Mesenteric fat pad (tissue), 1 donor: ENCODE measurements at places on chromosomes 7 and 10. TPM values are rescaled to one million over a fixed set of nuclear protein-coding genes. Genes with fewer than 3 reads are reported as not detected.
A peak's percentile ranks its signal among the peaks of the same experiment; 100 is the strongest.

SEMA3E gene
- 3.2 TPM for total RNA-seq

SFRP4 gene
- total RNA-seq, result 64.3 TPM

NUTM2D gene
- 2.1 TPM for total RNA-seq

SYNPO2L gene
- 0.10 TPM for total RNA-seq

GNAT3 gene
- total RNA-seq, result not detected

UPK3BL2 gene
- 9.9 TPM for total RNA-seq

MOGAT3 gene
- not detected for total RNA-seq

CRHR2 gene
- total RNA-seq, result 0.19 TPM

TRPV5 gene
- total RNA-seq, result not detected

ADIRF gene
- total RNA-seq, result 543 TPM

DNA sequence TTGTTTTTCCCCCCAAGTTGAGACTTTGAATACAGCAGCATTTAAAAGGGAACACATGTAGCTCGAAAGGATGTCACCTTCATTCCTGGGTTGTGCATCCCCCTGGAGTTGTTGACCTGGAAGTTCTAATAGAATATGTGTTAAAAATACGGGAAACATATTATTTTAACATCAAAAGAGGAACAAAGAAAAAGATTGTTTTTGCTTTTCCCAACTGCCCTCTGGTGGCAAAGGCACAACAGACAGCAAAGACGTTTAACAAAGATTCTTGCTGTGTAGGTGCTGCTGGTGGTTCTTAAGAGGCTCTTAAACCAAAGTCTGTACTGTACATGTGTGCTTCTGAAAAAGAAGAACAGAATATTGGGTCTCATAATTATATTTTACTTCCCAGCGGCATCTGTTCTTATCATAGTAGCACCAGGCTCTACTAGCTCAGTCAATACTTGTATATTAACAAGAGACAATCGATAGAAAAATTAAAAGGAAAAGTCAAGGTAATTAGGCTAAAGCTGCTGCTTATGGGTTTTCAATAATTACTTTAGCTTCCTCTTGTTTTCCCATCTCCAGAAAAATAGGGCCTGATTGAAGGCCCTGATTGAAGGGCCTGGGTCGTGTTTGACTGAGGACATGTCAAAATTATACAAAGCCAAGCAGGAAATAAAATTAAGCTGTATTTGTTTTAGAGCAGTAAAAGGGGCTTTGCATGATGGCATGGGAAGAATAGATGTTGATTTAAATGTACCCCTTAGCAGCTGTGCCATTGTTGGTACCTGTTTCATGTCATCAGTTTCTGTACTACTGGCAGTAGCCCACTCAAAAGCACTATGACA is 384.2 kb upstream of the LRGUK start:
- no peak for DNase-seq

- DNase-seq, result no peak
Observed at GRCh38 chr7:32058002-32058401, 12.2 kb downstream of the PDE1C start.

DNA sequence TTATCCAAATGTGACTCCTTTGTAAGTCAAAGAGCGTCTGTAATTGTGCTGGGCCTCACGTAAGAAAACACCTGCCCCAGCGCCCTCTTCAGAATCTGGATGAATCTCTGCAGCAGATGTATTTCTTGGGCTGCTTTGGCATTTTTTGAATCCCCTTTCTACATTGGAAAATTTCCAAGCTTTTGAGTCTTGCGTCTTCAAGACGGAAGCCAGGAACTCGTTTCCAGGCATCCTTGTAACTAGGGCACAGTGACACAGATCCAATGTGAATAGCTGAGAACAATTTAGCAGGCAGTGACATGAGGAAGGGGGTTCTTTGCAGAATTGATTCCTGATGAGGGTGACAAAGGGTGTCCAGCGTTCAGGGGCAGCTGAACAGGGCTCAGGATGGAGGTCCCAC is 862.3 kb downstream of the TYW1 start:
- no peak for DNase-seq

GRCh38 chr10:3568983-3569382 is 216.0 kb downstream of the KLF6 start:
- DNase-seq, result no peak

- DNase-seq, result no peak
Observed at GRCh38 chr7:29651477-29651876, 87.8 kb downstream of the PRR15 start.

- DNase-seq, result no peak
Observed at GRCh38 chr10:113111900-113112853, 162.1 kb downstream of the TCF7L2 start.

DNA sequence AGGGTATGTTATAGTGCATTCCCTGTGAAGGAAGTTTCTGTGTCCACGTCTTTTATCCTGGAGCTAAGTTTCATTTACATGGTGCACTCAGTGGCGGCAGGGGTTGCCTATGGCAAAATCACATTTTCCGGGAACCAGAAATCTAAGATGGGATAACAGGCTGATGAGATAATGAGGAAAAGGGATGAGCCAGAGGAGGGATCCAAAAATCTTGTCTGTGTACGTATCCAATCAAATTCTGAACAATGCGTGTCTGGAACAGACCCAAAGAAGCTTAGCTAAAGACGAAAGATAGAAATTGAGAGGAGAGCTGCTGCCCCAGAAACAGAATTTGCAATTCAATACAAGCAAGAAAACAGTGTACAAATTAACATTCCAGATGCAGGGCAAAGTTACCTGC is 16.1 kb downstream of the LANCL2 start:
- DNase-seq, result no peak

- no peak for DNase-seq
Observed at GRCh38 chr10:77289027-77289501, 348.5 kb downstream of the KCNMA1 start.

DNA sequence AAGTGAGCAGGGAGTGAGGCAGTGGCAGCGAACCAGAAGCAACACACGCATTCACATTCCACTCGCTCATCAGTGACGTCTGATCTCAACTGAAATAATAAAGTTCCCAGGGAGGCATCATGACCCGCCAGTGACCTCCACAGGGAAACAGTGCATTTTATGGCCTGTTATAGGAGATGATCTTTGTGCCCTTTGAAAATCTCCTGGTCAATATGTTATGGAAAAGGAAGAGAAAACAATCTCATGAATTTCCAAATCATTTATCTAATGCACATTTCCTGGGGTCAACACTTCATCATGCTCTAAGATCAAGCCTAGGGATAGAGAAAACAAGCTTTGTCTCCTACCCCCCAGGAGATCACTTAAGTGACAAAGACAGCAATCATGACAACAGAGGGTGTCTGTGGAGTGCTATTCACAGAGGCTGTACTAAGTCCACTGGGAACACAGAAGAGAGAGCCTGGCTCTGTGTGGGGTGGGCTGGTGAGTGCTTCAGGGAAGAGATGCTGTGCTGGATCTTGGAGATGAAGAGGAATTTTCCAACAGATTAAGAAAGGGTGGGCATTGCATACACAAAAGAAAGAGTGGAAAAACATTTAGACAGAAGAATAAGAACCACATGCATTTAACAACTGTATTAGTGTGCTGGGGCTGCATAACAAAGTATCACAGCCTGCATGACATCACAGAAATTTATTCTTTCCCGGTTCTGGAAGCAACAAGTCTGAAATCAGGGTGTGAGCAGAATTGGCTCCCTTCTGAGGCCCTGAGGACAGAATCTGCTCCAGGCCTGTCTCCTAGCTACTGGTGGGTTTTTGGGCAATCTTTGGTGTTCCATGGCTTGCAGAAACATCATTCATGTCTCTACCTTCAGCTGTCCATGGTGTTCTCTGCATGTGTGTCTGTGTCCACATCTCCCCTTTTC is 613.9 kb upstream of the IGFBP3 start:
- no peak for DNase-seq

- no peak for DNase-seq
Observed at GRCh38 chr7:142771353-142771723, 568 bp downstream of the PRSS2 start.

- DNase-seq, result no peak
Observed at GRCh38 chr10:15472008-15472407, 100.9 kb upstream of the FAM171A1 start.

GRCh38 chr10:99754670-99755069 is 22.6 kb downstream of the CUTC start:
- no peak for DNase-seq

- DNase-seq, result no peak
Observed at GRCh38 chr7:39383136-39383535, 183.1 kb upstream of the YAE1 start.

DNA sequence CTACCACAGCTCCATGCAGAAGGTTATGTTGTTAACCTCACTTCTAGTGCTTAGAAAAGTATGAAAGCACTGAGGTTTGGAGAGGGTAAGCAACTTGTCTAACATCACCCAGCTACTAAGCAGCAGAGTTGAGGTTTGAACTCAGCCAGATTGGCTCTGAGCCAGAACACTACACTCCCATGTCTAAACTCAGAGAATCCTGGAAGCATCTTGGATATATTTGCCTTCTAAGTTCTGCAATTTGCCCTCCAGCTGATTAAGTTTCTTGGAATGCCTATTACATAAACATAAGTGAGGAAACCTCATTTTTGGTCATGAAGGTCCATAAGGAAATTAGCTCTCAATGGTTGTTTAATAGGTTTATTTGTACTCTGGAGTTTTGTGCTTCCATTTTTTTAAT is 78.1 kb upstream of the PHYHIPL start:
- no peak for DNase-seq

GRCh38 chr7:135978624-135979023 is 1.5 kb upstream of the MTPN start:
- no peak for DNase-seq

DNA sequence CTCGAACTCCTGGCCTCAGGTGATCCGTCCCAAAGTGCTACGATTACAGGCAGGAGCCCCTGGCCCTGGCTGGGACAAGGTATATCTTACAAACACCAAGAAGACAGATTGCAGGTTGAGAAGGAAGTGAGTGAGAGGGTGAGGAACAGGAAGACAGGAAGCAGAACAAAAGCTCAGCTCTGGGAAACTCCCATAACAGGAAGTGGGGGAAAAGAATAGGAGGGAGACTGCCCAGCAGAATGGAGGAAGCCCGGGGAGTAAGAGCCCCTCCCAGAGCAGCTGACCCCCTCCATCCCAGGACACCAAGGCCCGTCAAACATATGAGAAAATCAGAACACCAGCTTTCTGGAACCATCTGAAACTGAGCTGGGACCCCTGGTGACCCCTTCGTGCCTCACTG is 2.9 kb downstream of the TECPR1 start:
- no peak for DNase-seq

- no peak for DNase-seq
Observed at GRCh38 chr7:34327681-34328080, 330.3 kb upstream of the NPSR1 start.

GRCh38 chr10:103502849-103503660 is 9.6 kb downstream of the NEURL1 start:
- no peak for DNase-seq

- no peak for DNase-seq
Observed at GRCh38 chr10:16527452-16527851, 5.8 kb upstream of the C1QL3 start.

DNA sequence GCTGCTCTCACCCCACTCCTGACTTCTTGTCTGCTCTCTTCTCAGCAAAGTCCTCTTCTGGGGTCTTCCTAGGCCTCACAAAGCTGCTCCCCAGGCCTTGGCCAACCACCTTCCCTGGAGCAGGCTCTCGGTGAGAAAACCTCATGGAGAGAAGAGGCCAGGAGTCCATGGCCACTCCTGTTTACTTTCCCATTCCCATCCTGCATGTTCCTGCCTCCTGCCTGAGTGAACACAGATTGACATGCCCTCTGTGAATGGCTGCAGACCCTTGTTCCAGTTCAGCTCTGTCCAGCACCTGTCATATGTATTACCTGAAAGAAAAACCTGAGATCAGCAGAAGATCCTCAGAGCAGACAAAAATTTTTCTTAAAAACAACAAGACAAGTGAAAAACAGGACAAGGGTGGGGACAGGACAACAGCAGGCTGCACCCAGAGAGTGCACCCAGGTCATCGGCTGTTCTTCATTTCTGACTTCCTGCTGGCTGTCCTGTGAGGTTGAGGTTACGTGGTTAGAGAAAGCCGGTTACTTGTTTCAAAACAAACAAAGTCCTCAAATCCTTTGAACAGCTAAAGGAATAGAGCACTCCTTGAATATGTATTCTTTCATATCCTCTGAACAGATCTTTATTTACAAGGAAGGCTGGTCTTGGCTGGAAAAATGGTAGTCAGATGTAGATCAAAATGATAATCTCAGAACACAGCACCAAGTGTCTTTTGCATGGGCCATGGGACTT is 34.0 kb upstream of the DLD start:
- DNase-seq, result no peak

DNA sequence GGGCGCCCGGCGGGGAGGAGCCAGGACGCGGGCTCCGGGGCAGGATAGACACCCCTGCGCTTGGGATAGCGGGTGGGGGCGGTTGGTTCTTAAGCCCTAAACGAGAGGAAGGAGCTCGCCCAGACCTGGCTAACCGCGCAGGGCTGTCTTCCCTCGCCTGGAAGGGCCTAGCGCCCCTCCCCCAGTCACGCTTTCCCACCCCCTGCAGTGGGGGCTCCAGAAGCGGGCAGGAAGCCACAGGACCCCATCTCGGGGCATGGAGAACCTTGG is 6.5 kb downstream of the SHH start:
- DNase-seq, result no peak

- DNase-seq, result peak; percentile 82
Observed at GRCh38 chr7:149285603-149286002, 23.6 kb downstream of the ZNF783 start.

- no peak for DNase-seq
Observed at GRCh38 chr10:11631890-11632587, 20.6 kb upstream of the USP6NL start.

DNA sequence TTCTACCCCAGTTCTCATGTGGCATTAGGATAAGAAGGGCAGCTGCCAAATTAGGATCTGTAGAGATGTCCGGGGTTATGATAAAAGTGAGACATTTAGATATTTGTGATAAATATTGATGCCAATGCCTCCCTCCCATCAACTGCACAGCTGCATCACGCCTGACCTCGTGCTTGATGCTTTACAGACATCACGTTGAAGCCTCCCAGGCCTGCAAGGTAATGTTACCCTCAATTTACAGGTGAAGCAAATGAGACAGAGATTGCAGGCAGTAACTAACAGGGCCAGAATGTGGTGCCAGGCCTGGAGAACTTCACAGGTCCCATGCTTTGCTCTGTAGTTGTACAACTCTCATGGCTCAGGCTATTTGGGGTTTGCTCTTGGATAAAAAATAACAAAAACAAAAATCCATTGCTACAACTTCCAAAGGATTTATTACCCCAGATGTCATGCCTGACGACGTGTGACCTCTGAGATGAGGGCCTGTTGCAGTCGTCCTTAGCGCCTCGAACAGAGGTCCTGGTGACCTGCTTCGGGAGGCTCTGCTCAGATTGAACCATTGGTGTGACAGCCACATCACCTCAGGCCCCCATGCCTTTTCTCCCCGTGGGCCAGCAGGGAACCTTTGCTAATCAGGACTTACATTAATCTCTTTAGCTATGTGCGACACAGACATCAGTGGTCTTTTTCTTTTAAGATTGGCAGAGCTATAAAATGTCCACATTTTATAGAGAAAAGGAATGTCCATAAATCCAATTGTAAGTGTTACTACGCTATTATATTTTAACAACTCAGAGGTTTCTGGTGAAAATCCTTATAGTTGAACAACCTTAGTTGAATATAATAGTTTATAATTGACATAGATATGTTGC is 169.3 kb downstream of the ADAM12 start:
- DNase-seq, result no peak

- no peak for DNase-seq
Observed at GRCh38 chr7:36182854-36183604, 30.0 kb downstream of the EEPD1 start.

GRCh38 chr10:86331861-86332260 is 34.7 kb downstream of the GRID1 start:
- no peak for DNase-seq
